Cortex of kidney (tissue), 1 donor: ENCODE measurements at places on chromosomes 5 and 9.

DNA sequence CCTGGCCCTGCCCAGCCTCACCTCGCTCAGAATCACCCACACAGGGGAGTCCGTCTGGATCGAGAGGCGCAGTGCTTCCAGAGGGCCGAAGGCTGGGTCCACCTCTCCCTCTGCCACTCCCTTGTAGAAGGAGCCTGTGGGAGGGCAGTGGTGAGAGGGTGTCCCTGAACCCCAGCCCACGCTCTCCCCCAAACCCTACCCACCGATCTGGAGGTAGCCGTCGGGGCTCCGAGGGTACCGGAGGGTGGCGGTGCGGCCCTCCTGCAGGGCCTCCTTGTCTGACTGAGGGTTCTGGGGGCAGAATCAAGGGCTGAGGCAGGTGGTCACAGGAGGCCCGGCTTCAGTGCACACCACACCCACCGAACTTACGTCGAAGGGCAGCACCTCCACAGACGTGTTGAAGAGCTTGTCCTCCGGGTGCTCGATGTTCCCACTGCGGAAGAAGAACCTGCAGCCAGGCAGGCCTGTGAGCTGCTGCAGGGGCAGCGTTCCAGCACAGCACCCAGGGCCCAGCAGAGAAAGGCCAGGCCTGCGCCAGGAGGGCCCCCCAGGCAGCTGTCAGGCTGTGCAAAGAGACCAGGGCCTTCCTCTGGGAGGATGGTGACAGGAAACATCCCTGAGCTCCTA lies 4.5 kb downstream of the LTC4S start:
- no peak for DNase-seq

DNA sequence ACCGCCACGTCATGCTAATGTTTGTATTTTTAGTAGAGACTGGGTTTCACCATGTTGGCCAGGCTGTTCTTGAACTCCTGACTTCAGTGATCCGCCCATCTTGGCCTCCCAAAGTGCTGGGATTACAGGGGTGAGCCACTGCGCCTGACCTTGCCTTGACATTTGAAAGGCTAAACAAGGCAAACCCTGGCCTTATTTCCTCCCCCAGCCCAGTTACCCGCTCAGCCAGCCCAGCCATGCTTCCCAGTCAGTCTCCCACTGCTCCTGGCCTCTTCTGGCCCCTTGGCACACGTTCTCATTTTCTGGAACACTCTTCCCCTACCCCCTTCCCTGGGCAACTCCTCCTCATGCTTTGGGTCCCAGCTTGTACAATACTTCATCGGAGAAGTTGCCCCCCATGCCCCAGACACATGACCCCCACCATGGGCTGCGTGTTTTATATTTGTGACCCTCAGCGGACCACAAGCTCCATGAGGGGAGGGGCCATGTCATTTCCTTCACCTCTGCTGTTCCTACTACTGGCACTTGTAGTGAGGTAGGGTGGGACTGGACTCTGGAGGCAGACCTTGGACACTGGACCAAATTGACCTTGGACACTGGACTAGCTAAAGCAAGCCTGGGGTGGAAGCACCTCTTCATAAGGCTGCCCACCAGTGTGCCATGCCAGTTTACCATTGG lies 94.4 kb upstream of the IER5L start:
- no peak for DNase-seq

DNA sequence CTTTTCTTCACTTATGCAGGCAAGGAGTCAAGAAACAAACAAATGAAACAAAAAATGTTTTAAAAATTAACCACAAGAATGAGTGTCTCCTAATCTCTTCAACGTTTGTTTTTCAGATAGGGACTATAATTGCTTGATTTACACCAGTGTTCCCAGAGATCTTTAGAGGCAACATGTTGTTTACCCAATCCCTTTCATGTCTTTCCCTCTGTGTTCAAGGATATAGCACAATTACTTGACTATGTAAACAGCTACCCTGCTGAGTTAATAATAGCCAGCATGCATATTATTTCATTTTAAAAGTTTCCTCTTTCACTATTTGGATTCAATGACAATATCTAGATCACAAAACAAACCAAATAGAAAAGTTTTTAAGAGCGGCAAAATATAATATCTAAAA lies 25.1 kb upstream of the SHISAL2B start:
- DNase-seq, result no peak

DNA sequence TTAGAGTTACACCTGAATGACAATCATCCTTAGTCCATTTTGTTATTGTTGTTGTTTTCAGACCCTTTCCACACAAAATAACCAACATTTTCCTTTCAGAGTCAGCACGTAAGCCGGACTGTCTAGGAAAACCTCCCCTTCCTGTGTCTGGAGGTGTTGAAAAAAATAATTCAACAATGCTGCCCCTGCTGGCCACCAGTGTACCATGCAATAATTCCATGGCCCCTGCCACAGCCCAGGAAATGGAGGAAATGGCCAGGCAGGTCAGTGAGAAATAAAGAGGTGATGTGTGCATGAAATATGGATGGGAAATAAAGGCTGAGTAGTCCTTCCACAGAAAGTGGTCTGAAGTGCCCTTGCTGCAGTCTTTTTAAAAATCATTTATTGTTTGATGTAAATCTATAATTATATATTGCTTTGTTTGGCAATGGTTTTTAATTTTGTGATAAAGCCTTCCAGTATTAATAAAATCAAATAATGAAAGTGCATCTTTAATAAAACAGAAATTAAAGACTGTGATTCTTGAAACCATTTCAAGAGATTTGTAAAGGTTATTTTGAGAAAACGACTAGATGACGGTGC lies 152.8 kb upstream of the PAPPA start:
- DNase-seq, result no peak

DNA sequence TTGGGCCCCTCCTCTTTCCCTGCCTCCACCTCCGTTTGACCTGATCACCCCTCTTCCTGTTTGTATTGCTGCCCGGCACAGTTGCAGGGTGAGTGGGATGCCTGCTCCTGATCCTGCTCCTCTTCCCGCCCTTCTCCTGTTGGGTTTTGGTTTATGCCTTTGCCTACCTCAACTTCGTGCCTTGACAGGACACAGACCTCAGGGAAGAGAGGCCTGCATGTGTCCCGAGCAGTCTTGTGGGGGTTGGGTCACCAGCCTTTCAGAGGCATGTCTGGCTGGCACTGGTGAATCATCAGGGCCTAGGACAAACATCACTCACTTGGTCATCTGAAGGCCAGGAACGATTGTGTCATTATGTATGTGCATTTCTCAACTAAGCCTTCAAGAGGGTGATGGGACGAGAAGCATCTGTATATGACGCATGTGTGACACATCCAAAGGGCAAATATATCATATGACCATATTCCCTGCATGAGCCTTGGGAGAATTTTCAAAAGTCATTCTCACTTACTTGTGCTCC lies 56.9 kb downstream of the NPR3 start:
- DNase-seq, result no peak

DNA sequence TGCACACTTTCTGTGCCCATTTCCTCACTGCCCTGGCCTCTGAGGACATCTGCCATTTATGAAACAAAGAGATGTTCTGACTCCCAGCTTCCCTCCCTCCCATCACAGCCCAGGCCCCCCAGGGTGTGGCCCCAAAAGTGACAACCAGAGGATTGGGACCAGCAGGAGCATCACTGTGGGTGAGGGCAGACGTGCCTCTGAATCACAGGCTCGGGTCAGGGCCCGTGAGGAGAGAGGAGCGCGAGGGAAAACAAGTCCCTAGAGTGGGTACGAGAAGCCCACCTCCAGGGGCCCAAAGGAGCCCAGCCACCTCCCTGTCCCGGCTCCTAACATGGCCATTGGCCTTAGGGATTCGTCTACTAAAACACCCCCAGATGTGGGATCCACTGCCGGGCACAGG lies 138.0 kb upstream of the FSTL4 start:
- no peak for DNase-seq

DNA sequence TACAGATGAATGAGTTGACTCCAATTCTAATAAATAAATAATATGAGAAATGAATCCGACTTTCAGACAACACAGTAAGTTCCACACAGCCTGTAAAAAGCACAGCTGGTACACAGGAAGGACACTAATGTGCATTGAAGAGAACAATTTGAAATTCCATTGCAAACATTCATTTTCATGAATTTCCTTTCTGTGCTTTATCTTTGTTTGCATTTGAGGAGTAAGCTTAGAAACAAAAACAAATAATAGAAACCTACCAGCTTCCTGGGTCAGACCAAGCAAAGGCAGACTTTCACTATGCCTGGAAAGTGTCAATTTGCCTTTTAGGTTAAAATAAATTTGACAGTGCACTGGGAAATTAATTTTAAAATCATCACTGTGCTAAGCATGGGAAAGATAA lies 143.8 kb upstream of the VLDLR start:
- no peak for DNase-seq

- no peak for DNase-seq
Observed at GRCh38 chr9:32339424-32339823, 45.0 kb upstream of the ACO1 start.

DNA sequence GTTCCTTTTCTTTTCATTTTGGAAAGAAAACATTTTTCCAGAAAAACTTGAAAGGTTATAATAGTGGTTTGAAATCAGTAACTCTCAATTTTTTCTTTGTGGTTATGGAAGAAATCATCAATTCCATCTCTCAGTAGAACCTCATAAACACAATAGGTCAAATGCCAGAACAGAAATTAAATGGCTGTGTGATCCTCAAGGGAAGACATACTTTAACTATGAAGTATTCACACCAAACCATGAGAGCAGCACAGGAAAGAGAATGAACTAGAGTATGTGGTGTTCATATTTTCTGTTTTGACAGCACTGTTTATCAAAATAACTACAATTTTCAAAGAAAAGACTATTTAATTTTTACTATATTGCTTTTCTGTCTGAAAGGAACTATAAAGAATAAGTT lies 29.7 kb upstream of the EFNA5 start:
- DNase-seq, result no peak

DNA sequence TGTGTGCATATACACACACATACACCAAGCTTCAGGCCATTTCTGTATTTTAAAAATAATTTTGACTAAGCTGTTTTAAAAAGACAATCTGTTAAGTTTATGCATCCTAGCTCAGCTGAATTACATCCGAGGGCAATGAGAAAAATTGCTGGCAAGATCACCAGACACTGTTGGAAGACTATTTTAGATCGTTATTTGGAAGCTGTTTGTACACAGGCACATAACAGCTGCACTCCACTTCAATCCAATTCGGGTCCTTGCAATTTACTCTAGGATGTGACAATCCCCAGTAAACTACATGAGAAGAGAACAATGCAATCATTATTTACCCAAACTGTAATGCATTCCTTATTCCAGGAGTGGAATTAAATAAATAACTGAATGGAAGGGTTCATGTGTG lies 79.3 kb upstream of the RASA1 start:
- no peak for DNase-seq

GRCh38 chr9:75027187-75028107 lies 646 bp downstream of the CARNMT1 start:
- DNase-seq, result no peak

DNA sequence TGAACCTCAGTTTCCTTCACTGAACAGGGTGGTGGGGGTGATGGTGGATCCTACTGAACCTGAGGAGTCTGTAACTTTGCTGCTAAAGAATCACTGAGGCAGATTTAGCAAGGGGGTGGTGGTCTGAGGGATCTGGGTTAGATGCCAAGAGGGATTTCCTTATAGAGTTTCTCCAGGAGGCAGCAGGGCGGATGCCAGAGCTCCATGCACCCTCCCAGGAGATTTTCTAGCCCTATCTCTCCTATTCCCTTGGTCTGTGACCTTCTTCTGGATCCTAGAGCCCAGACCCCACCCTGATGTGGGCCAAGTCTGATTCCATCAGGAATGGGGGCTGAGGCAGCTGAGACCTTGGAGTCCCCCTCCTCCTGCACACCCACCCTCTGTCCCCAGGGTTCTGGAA lies 6.0 kb downstream of the PTGS1 start:
- DNase-seq, result no peak

- no peak for DNase-seq
Observed at GRCh38 chr9:135901826-135902225, 5.5 kb downstream of the CAMSAP1 start.

- DNase-seq, result no peak
Observed at GRCh38 chr9:86843206-86843605, 104.1 kb downstream of the GAS1 start.

DNA sequence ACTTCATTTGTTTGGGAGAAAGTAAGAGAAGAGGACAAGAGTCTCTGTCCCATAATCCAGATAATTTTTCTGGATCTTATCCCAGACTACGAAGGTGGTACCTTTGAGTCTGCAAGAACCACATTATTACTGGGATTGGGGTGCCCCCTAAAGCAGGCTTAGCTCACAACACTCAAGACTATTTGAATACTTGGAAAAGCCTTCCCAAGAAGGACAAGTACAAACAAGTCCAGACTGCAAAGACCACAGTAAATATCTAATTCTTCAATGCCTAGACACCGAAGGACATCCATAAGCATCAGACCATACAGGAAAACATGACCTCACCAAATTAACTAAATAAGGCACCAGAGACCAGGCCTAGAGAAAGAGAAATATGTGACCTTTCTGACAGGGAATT lies 40.2 kb upstream of the TMED7 start:
- DNase-seq, result no peak

DNA sequence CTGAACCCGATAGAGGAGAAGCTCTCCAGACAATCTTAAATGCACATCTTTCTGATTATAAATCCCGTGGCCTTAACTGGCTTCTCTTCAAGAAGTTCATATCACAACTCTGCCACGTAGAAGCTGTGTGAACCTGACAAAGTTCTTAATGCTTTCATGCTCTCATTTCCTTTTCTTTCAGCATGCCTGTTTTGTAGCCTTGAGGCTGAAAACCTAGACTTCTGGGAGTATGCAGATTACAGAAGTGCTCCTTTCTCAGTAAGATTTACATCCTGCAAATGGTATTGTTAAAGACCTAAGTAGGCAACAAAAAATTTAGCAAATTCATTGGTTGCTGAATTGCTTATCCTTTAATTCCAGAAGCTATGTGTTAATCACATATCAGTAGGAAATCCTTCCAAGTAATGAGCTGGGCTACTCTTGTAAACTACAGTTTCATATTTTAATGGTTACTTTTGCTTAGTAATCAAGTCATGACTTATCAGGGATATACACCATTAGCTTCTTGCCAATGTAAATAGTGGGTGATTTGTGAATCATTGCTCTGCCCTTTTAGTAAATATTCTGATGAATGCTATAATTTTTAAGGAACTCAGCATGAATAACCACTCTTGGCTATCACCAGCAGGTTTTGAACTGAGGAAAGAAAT lies 334.7 kb downstream of the FBXL7 start:
- DNase-seq, result no peak

DNA sequence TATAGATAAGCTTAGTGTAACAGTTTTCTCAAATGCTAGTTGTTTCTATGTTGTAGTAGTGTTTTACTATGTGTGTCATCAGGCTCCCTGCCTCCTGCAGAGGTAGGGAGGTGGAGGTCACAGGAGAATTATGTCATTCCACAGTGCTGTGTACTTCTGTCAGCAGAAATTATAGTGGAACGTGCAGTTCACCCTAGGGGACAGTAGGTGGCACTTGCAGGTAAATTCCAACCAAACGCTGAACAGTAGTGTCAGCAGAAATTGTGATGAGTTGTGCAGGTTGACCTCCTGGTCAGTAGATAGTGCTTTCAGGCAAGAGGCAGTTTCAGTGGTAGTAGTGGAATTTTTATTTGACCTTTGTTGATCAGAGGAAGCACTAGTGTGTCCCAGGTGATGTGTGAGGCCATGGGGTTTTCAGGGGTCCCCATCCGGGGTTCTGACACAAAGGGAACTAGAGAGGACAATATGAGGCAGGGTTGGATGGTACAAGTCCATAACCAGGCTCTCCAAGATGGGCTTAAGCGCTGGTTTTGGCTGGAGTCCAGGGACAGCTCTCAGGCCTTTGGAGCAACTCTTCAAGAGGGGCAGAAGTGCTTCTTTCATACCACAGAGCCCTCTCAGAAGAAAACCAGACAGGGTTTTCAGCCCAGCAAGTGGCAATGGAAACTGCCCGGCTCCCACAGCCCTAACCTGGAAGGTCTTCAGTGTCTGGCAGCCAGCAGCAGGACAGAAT lies 402.9 kb downstream of the CYLC2 start:
- DNase-seq, result no peak

- no peak for DNase-seq
Observed at GRCh38 chr9:127201071-127201541, 63.5 kb upstream of the GARNL3 start.
